ENCODE measurements at places on chromosomes 11 and 22.

DNA sequence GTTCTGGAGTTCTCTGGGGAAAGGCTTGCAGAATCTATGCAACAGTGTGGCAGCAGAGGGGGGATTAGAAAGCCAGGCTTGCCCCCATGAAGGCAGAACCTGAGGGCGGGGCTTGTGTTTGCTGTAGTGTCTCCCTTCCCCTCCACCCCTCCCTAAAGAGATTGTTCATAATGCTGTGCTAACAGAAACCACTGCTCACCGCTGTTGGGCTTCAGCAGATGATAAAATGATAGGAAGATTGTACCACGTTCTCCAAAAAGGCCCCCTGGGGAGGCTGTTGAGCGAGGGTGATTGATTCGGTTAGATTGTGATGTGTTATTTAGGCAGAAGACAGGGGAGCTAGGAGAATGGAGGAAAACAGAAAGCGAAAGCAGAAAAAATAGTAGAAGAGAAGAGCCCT, 215.2 kb upstream of the NCAM1 start:
- no peak for DNase-seq

- DNase-seq, result no peak
These were observed 9.3 kb downstream of the MMP13 start for GRCh38 chr11:102946237-102946636.

- no peak for DNase-seq
These were observed 120.8 kb upstream of the SLC5A12 start for GRCh38 chr11:26842478-26843282.

GRCh38 chr22:37117092-37117491, 7.6 kb upstream of the TMPRSS6 start:
- no peak for DNase-seq

DNA sequence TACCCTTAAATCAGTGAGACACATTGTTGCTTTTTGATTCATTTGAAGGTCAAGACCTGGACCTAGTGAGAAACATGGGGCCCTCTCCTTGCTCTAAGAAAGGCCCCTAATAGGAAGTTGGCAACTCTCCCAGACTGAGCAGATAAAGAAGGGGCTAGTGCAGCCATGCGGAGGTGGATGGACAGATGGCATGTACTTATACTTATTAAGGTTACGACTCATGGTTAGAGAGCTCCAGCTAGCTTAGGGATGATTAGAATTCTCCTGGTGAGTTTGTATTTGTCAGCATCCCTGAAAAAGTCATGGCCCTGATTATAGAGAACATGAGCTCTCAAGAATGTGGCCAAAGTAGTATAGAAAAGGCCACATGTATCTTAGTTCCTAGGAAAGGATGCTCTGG, 112.1 kb upstream of the BDNF start:
- no peak for DNase-seq

All from germinal center (tissue), 1 donor.